Prostate gland (tissue), 2 donors: ENCODE measurements at places on chromosomes 16 and 17. TPM values are rescaled to one million over a fixed set of nuclear protein-coding genes. Genes with fewer than 3 reads are reported as not detected.

SLFN14 gene
- total RNA-seq: not detected

TVP23A gene
- total RNA-seq: 0.27 TPM

GRCh38 chr16:69396187-69397061, 10.6 kb upstream of the TERF2 start:
- peak; percentile 82 for DNase-seq

DNA sequence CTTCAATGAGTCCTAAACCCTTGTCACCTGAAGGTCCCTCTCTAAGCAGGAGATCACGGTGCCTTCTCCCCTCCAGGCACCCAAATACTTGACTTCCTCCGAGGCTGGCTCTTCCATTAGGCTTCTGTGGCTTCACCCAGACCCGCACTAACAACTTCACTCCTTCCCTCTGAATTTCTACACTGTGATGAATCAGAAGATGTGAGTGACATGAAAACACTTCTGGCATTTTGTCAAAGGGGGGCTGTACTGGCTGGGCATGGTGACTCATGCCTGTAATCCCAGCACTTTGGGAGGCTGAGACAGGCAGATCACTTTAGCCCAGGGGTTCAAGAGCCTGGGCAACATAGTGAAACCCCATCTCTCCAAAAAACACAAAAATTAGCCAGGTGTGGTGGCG, 72.6 kb upstream of the CNEP1R1 start:
- DNase-seq: no peak

DNA sequence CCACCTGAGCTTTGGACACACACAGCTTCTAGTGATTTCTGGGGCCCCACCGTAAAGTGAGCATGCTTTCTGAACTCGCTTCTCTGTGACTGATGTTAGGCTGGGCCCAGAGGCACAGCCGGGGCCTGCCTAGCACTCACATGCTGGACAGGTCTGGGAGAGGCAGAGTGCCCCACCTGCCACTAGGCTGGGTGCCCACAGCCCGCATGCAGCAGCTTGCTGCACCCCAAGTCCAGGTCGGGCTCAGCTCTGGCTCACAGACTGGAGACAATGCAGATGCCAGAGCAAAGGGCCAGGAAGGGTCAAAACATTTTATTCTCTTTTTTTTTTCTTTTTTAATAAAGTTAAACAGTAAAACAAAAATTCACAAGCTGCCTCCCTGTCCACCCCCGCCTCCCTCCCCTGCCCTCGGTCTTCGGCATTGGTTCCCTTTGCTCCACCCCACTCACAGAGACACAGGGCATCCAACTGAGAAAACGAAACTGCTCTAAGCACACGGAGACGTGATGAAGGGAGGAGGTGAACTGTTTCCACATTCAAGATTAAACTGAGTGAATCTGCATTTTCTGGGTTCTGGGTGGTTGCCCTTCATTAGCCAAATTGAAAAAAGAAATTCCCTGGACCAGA, 9.7 kb downstream of the CNP start:
- peak; percentile 60 for DNase-seq

DNA sequence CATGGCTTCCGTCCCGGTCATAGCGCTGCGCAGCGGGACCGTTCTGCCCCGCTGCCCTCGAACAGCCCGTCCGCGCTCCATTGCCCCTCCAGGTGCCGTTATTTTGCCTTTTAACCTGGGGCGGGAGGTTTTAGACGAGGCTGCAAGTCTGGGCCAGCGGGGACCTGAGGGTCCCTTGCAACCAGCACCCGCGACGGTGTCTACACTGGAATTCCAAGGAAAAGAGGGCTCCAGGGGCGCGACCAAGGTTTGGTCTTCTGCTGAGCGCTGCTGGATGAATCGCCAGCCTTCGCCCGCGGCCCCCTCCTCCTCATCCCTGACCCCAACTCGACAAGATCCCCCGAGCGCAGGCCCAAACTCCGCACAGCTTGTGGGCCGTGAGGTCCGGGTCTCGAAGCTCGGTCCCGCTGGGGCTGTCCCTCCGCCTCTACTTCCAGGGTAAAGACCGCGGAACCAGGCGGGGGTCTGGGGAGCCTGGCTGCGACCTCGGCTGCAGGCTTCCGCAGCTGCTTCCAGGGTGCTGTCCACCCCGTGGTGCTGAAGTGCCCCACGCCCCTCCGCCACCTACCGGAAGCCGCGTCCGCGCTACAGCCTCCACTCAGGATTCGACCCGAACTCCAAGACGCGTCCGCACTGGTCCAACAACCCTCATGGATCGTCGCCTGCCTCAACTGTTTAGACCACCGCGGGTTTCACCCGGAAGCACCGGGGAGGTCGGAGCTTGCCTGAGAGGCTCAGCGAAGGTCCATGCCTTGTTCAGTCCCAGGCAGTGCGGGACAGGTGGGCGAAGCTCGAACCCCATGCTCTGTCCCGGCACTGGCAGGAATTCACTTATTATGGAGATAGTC, 10.1 kb upstream of the CA4 start:
- DNase-seq: peak; percentile 43

- no peak for DNase-seq
Measured at GRCh38 chr17:58224315-58224714, 5.3 kb upstream of the MKS1 start.

DNA sequence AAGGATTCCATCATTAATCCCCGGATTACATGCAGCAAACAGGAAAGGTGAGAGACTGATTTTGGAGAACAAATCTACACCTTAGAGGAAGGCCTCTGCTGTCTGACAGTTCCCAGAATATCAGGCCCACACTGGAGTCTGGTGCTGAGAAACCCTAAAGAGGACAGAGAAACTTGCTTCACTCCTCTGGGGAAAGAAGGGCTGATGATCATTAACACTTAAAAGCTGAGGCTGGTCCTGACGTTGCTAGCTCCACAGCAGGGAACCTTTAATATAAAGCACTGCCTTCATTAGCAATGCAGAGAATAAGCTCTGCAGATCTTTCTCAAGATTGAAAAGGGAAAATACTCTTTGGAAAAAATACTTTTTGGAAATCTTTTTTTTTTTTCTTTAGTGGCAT, 1472.4 kb upstream of the GOT2 start:
- no peak for DNase-seq

GRCh38 chr16:643050-643368, 1.4 kb downstream of the MCRIP2 start:
- DNase-seq: no peak

DNA sequence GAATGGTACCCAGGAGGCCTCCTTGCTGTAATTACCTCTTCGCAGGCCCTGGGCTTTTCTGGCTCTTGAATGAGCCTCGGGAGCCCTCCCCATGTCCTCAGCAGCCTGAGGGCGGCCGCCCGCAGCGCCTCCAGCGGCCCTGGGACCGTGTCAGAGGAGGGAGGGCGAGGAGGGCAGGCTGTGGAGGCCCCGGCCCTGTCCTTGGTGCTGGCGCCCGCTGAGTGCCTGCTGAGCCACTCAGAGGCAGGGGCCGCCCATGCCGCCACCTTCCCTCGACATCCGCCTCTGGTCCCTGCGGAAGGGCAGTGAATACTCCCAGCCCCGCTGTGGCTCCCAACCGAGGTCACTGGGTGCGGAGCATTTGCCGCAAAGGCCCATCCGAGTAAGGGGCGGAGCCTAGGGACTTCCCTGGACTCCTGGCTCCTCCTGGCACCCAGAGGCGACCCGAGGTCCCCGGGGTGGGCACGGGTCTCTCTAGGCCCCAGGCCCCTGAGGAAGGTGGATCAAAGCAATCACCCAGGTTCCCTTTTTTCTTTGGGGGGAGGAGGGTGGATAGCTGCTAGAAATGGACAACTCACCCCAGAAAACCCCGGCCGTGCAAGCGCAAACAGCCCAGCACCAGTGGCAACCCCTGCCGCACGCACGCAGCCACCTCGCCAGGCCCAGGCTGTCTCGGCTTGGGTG, 2.8 kb downstream of the RBFOX3 start:
- DNase-seq: no peak
